NCI-H1436 treated with DMSO at 0.1 percent for 48 hours (cell line): ENCODE measurements at places on chromosomes 7 and 10.

- DNase-seq = no peak
Measured at GRCh38 chr10:23293973-23294590, 50.5 kb downstream of the C10orf67 start.

DNA sequence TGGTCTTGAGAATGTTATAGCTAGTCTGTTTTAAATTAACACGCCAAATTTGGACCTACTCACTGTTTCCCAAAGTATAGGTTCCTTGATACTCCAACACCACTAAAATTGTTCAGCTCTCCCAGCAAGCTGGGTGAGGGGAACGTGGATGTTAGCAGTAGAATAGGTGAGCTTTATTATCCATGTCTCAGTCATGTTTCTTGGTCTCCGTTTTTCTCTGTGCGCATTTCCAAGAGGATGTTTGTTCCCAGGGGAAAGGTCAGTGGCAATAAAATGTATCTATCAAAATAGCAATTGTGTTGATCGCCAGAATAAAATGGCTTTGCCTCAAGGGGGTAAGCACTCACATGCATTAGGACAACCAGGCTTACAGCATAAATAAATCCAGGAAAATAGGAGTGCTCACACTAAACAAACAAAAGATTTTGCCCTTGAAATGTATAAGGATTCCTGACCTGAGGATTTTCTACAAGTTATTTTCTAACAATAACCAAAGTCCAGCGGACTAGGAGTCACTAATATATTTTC is 187.0 kb upstream of the C7orf33 start:
- DNase-seq = no peak

DNA sequence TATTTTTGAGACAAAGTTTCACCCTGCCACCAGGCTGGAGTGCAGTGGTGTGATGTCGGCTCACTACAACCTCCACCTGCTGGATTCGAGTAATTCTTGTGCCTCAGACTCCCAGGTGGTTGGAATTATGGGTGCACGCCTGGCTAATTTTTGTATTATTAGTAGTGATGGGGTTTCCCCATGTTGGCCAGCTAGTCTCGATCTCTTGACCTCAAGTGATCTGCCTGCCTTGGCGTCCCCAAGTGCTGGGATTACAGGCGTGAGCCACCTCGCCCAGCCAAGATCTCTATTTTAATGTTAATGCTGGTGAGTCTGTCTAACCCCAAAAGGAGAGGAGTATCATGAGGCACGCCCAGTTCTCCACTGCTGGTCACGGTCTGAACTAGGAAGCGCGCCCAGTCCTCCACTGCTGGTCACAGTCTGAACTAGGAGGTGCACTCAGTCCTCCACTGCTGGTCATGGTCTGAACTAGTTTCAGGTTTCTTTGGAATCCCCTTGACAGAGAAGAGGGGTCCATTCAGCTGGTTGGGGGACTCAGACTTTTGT is 5.6 kb upstream of the LRRC27 start:
- DNase-seq = no peak

DNA sequence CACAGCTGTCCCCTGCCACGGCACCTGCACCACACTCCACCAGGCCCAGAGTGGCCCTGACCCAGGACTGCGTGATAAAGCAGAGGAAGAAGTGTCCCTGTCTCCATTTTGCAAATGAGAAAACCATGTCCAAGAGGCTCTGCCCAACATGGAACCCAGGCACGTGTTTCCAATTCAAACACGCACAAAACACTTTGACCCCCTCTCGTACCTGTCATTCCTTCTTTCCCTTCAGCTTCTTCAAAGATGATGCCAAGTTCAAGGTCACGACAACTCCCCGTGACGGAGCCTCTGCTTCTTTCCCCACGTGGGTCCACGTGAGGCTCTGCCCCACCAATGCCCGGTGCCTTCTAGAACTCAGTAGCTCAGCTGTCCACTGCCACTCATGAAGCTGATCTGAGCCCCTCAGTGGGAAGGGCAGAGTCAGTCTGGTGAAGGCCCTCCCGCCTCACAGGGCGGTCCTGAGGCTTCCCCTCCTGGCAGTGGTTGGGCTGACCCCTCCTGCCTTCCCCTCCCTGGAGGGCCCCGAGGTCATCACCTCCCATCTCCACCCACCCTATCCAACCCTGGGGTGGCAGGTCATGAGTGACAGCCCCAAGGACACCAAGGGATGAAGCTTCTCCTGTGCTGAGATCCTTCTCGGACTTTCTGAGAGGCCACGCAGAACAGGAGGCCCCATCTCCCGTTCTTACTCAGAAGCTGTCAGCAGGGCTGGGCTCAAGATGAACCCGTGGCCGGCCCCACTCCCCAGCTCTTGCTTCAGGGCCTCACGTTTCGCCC is 19.0 kb downstream of the CALML5 start:
- DNase-seq = no peak

DNA sequence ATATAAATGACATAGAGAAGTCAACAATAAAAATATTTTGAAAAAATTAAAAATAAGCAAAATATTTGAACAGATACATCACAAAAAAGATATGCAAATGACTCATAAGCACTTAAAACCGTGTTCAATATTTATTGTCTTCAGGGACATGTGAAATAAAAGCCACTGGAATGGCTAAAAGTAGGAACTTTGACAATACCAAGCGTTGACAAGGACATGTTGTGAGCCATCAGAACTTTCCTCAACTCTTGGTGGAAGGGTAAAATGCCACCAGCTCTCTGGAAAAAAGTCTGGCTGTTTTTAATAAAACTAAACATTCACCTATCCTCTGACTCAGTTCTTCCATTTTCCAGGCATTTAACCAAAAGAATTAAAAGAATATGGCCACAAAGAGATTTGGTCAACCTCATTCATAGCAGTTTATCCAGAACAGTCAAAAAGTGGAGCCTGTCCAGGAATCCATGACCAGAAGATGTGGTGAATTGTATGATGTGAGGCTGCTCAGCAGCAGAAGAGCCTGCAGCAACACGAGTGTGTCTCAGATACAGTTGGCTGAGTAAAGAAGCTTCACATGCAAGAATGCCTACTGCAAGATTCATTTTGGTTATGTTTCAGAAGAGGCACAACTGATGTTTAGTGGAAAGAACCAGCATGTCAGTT is 7.1 kb upstream of the KLF6 start:
- DNase-seq = no peak

- DNase-seq = no peak
Measured at GRCh38 chr7:31476073-31476745, 37.7 kb upstream of the ITPRID1 start.

- no peak for DNase-seq
Measured at GRCh38 chr7:146725520-146725919, 608.9 kb downstream of the CNTNAP2 start.

DNA sequence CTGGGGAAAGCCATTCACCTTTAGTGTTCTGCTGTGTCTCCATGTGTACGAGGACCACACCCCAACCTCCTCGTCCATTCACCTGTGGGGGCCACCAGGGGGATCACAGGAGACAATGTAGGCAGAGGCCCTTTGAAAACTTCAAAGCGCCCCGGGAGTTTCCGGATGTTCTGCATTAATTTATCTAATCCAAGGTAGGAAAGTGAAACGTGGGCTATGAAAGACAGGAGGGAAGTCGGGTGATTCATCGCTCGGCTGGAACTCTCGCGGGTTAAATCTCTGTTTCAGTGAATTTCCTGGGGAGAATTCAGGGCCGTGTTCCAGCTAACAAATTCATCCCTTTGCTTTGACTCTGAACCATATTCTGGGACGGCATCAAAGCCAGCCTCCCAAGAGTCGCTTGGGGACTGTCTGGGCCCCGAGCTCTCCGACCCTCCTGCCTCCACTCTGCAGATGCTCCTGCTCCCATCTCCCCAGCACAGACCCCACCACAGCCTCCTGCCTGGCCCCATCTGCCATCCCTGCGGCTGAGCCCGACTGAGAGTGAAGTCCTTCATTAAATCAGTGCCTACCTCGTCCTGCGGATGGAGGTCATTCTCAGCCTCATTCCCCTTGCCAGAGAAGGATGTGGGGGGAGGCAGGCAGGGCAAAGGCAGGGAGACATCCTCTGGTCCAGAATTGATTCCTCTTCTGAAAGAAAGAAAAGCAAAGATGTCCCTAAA is 114.1 kb upstream of the CARD11 start:
- no peak for DNase-seq

- no peak for DNase-seq
Measured at GRCh38 chr7:155867734-155868400, 55.6 kb upstream of the SHH start.

DNA sequence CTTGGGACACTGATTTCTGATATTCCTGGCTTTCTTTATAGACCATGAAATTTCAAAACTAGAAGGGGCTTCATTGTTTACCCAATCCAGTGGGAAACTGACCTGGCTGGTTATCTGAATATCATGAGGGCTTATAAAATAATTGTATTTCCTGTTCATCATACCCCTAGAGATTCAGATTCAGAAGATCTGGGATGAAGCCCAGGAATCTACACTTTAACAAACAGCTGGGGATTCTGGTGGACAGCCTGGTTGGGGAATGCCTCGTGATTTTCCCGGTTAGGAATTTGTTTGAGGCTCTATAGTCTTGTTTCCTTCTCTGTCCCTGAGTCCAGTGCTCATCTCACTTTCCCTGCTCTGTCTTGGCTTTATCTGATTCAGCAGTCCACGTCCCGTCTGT is 110.3 kb downstream of the ADRA2A start:
- no peak for DNase-seq

- DNase-seq = no peak
Measured at GRCh38 chr7:89593125-89593524, 561.1 kb upstream of the STEAP1 start.

- DNase-seq = no peak
Measured at GRCh38 chr7:146554556-146554955, 438.0 kb downstream of the CNTNAP2 start.

DNA sequence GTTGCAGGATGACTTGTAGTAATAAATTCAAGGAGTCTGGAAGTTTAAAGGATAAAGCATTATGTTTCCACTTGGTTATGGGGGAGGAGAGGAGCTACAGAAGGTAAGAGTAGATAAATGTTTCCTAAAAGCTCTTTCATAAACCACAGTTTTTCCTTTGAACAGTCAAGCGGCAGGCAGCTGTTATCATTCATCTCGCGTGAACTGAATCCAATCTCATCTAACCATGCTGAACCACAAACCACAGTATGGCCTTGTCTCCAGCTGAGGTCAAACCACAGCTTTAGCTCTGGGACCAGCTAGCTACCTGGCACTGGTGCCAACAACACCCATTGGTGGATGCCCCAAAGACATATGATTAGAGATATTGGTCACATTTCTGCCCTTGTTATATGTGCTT is 63.3 kb downstream of the NOC3L start:
- DNase-seq = no peak

DNA sequence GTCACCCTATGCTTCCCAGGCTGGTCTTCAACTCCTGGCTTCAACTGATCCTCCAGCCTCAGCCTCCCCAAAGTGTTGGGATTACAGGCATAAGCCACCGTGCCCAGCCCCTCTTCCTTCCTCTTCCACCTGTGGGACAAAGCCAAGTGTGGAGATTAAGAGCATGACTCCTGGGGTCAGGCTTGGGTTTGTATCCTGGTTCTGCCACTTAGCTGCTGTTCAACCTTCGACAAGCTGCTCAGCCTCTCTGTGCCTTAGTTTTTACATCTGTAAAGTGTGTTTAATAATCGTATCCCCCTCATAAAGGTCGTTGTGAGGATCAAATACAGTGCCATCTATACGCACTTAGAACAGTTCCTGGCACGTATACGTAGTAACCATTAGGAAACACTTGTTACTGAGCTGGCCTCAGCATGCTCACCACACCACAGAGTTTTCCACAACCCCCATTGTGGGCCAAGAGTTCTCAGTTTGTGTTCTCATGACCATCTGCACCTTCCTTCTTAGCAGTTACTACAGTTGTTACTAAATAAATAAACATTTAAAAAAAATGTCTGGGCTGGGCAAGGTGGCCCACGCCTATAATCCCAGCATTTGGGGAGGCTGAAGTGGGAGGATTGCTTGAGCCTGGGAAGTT is 140.5 kb upstream of the BTBD16 start:
- no peak for DNase-seq

DNA sequence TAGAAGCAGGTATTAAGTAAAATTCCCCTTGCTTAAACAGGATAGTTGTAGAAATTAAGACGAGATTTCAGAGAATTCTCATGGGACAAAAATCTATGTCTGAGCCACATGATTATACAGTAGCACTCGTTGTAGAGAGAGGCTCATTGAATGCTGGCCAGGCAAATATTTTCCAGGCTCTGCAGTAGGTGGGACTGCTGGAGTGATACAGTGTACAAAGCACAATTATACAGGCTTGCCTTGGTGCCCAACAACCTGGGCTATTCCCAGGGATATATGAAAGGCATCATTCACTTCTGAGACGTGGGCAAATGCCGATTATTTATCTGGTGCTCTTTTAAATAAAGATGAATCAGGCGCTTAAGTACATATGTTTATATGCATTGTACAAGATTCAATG is 380.6 kb downstream of the PHTF2 start:
- no peak for DNase-seq

DNA sequence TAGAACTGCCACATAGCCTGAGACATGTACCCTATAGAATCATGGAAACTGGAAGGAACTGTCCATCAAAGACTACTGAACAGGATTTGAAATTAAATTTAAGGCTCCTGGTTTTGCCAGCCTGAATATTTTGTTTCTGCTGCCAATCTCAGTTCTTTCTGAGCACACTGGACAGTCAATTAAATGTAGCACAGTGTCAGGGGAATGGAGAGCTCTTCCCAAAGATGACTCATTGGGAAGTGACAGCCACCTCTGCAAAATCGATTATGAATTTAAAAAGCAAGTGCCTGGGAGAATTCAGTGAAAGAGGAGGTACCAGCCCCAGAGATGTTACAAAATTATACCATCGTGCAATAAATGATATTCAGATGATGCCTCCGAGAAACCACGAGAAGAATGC is 47.8 kb downstream of the CPXM2 start:
- no peak for DNase-seq

DNA sequence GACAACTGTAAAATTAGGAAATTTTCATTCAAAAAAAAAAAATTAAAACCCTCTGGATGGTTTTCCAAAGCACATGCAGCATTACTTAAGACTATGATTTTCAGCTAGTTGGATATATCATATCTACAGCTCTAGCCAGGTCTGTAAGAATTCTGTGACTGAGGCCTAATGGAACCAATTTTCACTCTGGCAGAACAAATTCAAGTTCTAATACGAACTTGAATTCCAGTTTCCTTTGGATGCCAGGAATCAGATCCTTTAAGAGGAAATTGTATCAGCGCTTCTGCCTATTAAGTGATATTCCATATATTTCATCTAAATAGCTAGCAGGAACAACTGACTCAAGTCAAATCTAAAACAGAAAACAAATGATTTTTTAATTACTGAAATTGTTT is 34.8 kb downstream of the SKIDA1 start:
- DNase-seq = no peak

DNA sequence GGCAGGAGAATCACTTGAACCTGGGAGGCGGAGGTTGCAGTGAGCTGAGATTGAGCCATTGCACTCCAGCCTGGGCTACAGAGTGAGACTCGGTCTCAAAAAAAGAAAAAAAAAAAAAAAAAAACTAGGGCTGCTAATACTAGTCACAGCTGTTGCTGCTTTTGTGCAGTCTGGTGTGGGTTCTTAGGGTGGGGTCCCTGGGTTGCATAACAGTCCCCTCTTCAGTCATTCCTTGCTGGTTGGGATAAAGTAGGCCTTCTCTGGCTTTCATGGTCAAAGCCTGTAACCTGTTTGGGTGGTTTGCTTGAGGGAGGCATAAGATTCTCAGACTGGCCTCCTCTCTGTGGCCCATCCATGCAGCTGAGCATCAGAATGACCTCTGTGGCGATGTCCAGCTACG is 14.1 kb downstream of the SSMEM1 start:
- no peak for DNase-seq

GRCh38 chr10:119860866-119861607 is 11.6 kb downstream of the MCMBP start:
- no peak for DNase-seq

GRCh38 chr10:74079028-74079935 is 71.3 kb downstream of the AP3M1 start:
- DNase-seq = no peak
